Thoracic aorta (tissue), 2 donors: ENCODE measurements at places on chromosomes 16 and 17.
A peak's percentile ranks its signal among the peaks of the same experiment; 100 is the strongest.

- DNase-seq = no peak
These were observed 4.6 kb downstream of the C16orf78 start for GRCh38 chr16:49378238-49378637.

- no peak for DNase-seq
These were observed 1.0 kb downstream of the KIFC3 start for GRCh38 chr16:57801098-57801808.

DNA sequence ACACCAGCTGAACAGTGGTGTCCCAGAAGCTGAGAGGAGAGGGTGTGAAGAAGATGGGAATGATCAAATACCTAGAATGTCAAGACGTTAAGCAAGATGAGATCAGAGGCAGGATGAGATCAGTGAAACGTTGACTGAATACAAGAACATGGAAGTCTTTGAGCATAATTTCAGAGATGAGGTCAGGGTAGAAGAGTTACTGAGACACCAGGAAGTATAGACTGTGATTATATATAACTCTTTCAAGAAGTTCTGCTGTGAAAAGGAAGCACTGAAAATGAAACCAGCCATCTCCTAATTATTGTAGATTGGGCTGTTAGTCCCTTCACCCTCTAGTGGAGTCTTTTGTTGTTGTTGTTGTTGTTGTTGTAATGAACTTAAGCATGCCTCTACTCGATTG, 9.1 kb downstream of the SHCBP1 start:
- DNase-seq = no peak

GRCh38 chr17:45293413-45294211, 23.2 kb downstream of the MAP3K14 start:
- peak; percentile 82 for DNase-seq

- no peak for DNase-seq
These were observed 2.2 kb downstream of the IRX3 start for GRCh38 chr16:54284319-54284930.

GRCh38 chr17:50659179-50659578, 24.5 kb downstream of the ABCC3 start:
- DNase-seq = no peak

DNA sequence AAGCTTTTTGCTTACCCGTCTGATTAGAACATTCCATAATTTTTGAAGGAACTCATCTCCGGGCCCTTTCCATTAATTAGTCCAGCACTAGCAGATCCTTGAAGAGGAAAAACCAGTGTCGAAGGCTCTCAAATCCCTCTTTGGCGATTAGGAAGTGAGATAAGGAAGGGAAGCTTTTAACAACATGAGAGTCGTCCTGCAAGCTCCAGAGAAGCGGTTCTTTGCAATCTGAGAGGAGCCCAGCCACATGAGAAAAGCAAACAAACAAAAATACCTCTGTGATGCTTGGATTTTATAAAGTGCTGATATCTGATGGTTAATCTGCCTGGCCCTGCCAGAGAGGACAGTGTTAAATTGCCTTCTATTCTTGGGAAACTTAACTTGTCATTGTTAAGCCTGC, 339.8 kb upstream of the SALL1 start:
- no peak for DNase-seq

DNA sequence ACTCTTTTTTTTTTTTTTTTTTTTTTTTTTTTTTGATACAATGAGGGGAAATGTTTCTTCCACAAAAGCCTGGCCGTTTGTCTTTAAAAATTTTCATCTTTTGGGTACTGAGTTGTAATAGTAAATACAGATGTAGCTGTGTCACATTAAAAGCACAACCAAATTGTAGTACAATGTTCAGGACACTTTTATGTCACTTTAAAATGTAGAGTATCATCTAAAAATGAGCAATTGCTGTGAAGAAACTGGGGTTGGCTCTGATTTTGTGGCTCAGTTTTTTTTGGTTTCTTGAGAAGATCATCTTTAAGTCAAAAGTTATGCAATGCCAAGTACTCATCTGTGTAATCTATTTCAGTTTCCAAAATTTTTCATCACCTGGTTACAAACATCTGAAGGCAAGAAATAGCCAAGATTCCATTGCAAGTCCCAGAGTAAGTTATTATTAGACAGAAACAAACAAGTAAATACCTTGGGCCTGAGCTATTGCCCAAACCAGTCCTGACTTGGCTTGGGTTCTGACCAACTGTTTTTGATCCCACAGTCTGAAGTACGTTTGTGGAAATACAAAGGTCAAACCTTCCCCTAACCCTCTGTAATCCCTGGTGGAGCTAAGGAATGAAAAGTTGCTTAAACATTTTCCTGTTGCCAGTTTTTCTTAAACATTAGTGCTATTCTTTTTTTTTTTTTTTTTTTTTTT, 717.2 kb downstream of the WWOX start:
- DNase-seq = no peak

DNA sequence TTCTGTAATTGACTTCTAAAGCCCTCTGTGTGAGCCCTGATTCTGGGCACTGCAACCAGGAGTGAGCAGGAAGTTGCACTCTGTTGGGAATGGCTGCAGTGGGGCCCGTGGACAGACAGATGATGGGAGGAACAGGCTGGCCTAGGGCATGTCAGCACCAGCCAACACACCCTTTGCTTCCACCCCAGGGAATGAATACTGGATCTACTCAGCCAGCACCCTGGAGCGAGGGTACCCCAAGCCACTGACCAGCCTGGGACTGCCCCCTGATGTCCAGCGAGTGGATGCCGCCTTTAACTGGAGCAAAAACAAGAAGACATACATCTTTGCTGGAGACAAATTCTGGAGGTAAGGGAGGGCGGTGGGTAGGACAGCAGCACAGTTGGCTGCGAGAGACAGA, 10.8 kb upstream of the LPCAT2 start:
- no peak for DNase-seq

- peak; percentile 70 for DNase-seq
These were observed at the start of gene OVCA2 for GRCh38 chr17:2041561-2042389. Gene OVCA2, plus strand, starts transcription at chr17:2042022. Its CDS starts 26 bp downstream, at chr17:2042048.

GRCh38 chr17:81440051-81440471, 44.8 kb downstream of the BAHCC1 start:
- DNase-seq = no peak

GRCh38 chr16:58098207-58099096, 30.7 kb downstream of the CFAP20 start:
- no peak for DNase-seq

DNA sequence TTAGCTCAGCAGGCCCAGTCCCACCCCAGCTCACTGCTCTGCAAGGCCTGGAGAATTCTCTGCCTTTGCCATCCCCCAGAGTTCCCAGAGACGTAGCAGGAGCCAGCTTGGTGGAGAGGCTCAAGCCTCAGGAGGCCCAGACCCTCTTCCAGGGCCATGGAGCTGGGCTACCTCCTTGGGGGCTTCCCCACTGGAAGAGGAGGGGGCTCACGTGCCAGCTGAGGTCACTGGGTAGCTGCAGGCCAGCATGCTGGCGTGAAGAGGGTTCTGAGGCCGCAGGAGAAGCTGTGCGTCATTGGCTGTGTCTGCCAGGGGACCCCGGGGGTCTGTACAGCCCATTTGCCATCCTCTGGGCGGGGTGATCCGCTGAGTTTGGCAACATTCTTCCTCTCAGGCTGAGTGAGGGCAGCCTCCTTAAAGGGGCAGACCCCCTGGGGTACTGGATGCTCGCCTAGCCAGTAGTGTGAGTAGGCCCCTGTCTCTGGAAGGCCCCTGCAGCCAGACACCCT, 131.6 kb downstream of the RAB11FIP4 start:
- DNase-seq = no peak

GRCh38 chr17:15913826-15914225, 31.1 kb upstream of the ADORA2B start:
- DNase-seq = no peak

DNA sequence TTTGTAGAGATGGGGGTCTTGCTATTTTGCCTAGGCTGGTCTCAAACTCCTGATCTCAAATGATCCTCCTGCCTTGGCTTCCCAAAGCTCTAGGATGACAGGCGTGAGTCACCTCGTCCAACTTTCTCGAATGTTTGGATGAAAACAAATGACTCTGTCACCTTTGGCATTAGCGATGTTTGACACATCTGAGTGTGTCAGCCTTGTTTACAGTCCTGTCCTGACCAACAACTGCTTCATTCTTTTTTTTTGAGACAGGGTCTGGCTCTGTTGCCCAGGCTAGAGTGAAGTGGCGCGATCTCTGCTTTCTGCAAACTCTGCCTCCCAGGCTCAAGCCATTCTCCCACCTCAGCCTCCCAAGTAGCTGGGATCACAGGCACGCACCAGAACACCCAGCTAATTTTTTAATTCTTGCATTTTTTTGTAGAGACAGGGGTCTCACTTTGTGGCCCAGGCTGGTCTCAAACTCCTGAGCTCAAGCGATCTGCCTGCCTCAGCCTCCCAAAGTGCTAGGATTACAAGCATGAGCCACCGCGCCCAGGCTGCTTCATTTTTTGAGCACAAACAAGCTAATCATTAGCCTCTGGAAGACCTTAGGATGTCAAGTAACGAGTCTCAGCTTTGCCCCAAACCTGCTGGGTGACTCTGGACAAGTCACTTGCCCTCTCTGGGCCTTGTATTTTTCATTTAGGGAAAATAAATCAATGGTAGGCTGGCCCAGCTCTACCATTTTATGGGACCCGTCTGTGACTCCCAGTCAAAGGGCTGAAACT, 7.4 kb downstream of the MYH11 start:
- DNase-seq = no peak

GRCh38 chr16:54526087-54526486, 239.5 kb upstream of the IRX3 start:
- no peak for DNase-seq

- DNase-seq = no peak
These were observed 22.9 kb downstream of the SOCS1 start for GRCh38 chr16:11232852-11233726.

DNA sequence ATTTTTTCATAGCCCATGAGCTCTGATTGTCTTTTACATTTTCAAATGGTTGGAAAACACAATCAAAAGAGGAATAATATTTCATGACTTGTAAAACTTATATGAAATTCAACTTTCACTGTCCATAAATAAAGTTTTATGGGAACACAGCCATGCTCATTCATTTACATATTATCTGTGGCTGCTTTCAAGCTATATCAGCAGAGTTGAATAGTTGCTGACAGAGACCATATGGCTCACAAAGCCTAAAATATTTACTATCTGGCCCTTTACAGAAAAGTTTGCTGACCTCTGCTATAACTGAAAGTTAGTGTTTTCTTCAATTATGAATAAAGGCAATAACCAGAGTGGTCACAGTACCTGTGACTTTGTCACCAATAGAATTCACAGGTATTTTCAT, 128.2 kb upstream of the GNAO1 start:
- no peak for DNase-seq

GRCh38 chr16:73949574-73950320, 346.9 kb upstream of the PSMD7 start:
- DNase-seq = no peak

- DNase-seq = no peak
These were observed 234.9 kb upstream of the CIBAR2 start for GRCh38 chr16:85347213-85347591.

GRCh38 chr16:31710134-31710533, 163.5 kb upstream of the ZNF267 start:
- DNase-seq = no peak

- DNase-seq = no peak
These were observed 35.9 kb upstream of the KIFC3 start for GRCh38 chr16:57838161-57838560.

DNA sequence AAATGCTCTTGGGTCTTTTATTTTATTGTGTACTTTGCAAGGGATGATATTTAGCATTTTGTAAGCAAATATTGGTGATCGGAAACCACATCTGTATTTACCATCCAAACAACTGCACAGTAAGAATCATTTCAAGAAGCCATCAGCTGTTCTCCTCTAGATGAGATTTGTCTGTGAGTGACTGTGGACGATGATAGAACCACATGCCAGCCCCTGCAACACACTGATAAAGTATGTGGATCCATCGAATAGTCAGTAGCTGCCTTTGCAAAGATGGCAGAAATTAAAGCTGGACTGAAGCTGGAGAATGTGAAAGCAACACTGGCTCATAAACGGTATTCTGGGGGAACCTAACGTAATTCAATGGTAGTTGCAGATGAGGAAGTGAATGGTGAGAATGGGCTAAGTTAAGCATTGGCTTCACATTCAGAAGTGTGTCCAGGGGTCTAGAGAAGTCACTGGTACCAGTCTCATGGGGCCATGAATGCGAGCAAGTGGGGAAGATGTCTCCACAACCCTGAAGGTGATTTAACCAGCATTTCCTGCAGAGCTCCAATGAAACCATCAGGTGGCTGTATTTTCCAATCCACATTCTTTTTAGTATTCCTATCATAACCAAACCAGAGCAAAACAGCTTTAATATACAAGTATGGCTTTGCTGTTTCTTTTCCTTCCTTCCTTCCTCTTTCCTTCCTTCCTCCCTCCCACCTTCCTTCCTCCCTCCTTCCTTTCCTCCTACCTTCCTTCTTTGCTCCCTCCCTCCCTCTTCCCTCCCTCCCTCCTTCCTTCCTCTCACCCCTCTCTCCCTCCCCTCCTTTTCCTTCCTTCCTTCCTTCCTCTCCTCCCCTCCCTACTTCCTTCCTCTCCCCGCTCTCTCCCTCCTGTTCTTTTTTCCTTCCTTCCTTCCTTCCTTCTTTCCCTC, 169.4 kb downstream of the ABCA8 start:
- DNase-seq = no peak

GRCh38 chr17:55342800-55343585, 78.2 kb downstream of the HLF start:
- DNase-seq = no peak

DNA sequence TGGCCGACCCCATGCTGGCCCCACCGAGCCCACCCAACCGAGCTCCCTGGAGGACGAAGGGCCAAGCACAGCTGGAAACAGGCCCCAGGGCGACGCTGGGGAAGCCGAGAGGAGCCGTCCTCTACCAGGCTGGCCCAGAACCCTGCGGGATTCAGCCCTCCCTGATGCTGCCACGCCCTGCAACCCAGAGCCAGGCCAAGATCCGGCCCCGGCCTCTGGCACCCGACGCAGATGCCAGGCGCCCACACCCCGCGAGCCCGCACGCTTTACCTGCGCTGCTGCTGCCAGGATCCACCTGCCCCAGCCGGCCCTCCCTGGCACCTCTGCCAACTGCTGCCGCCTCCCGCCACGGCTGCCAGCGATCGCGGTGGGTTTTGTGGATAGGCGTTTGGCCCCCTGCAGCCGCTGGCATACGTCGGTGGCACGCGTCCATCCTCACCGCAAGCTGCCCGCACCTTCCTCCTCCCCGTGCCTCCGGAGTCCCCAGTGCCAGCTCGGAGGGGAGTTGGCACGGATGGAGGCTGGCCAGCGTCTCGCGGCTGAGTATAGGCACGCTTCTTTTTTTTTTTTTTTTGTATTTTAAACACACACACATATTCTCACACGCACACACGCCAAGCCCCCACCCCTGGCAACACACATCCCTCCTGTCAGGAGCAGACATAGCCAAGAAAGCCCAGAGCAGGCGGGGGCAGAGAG, 41.3 kb upstream of the ACSF3 start:
- no peak for DNase-seq

DNA sequence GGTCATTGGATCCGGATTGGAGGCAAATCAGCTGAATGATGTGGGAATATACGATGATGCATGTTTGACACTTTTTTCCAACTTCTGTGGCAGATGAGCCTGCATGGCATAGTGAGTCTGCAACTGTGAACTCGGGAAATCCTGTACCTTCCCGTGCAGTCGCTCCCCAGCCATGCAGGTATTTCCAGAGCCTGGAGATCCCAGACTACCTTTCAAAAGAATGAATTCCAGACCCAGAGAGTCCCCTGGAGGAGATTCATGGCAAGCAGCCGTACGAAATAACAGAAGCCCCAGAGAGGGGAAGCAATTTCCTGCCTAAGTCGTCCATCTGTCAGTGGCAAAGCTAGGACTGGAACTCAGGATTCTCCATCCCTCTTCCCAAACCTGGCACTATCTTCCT, 75.7 kb upstream of the FAM20A start:
- no peak for DNase-seq
